Pancreas (tissue), 10 donors: ENCODE measurements at places on chromosomes 3 and 15.

- H3K36me3 ChIP-seq = no peaks in the 10 kb centered on the region
- no peaks in the 10 kb centered on the region for H3K27me3 ChIP-seq
- no peak overlapping the region for H3K4me3 ChIP-seq
- no peak for DNase-seq
These were observed 224.4 kb downstream of the CADM2 start for GRCh38 chr3:85182975-85183752.

DNA sequence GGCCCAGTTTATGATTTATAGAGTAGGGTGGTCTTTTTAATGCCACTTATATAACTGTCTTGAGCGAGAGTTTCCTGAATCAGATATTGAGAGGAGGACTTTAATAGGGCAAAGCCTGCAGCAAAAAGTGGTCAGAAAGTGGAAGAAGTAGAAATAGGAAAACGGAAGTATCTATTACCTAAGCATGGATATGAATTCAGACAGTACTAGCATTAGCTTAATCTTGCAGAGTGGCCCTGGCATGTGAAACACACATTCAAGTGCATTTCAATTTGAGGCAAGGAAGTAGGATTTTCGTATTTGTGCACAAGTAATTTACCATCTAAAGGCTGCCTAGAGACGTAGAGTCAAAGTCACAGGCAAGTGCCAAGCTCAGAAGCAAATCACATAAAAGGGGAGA lies 622.3 kb downstream of the DIPK2A start:
- no peak overlapping the region for H3K4me3 ChIP-seq
- no peak overlapping the region for H3K27ac ChIP-seq
- no peaks in the 10 kb centered on the region for H3K27me3 ChIP-seq
- DNase-seq = no peak
- H3K4me1 ChIP-seq = no peaks in the 10 kb centered on the region

DNA sequence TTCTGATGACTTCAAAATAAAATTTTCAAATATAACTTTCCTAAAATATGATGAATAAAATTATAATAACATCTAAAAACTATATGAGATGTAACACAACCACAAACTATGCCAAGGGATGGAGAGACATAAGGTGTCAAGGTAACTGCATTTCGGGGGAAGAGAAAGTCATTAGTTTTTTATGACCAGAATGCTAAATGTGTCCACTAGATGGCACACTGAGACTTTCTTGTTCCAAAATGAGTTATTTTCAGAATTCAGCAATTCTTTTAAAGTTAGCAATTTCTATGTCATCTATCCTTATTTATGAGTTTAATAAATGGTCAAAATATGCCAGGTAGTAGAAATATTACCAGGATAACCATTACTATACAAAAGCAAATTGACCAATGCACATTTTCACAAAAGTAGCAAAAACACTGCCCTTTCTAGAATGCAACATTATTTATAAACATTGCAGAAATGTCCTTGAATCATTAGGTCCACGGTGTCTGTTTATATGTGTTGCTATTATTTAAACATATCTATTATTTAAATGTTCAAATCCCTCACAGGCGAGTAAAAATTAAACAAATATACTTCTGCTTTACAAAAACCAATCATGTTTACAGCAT lies 374.2 kb downstream of the PLCL2 start:
- H3K27ac ChIP-seq = no peak overlapping the region
- no peaks in the 10 kb centered on the region for H3K27me3 ChIP-seq
- no peak overlapping the region for H3K4me3 ChIP-seq
- no peaks in the 10 kb centered on the region for H3K36me3 ChIP-seq

- no peak overlapping the region for H3K4me3 ChIP-seq
- DNase-seq = no peak
- H3K27ac ChIP-seq = no peak overlapping the region
These were observed 44.4 kb downstream of the BTD start for GRCh38 chr3:15645740-15646501.

GRCh38 chr15:38085931-38086568 lies 151.6 kb downstream of the TMCO5A start:
- no peak overlapping the region for H3K27ac ChIP-seq
- no peaks in the 10 kb centered on the region for H3K4me1 ChIP-seq
- H3K4me3 ChIP-seq = no peak overlapping the region
- H3K36me3 ChIP-seq = no peaks in the 10 kb centered on the region
- H3K27me3 ChIP-seq = no peaks in the 10 kb centered on the region

GRCh38 chr3:14154276-14154675 lies 24.1 kb downstream of the XPC start:
- H3K27me3 ChIP-seq = no peaks in the 10 kb centered on the region
- peaks cover 6% of the 10 kb centered on the region for H3K36me3 ChIP-seq
- H3K4me1 ChIP-seq = no peaks in the 10 kb centered on the region
- H3K27ac ChIP-seq = no peak overlapping the region

DNA sequence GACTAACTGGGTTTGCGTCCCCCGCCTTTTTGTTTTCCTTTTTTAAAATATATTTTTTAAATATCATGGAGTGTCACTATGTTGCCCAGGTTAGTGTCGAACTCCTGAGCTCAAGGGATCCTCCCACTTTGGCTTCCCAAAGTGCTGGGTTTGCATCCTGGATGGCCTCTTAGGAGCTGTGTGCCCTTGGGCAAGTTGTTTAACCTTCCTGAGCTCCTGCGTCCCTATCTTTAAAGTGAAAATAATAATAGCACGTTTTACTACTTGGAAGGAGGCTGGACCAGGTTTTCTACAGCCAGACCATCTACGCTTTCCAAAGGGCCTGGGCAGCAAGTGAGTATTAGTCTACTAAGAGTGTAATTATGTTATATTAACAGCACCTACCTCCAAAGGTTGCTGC lies 44.2 kb upstream of the RNU6-1 start:
- H3K27ac ChIP-seq = no peak overlapping the region
- H3K36me3 ChIP-seq = no peaks in the 10 kb centered on the region
- no peaks in the 10 kb centered on the region for H3K27me3 ChIP-seq

GRCh38 chr3:49661281-49661680 lies 12.9 kb upstream of the APEH start:
- DNase-seq = no peak
- H3K4me3 ChIP-seq = no peak overlapping the region
- no peaks in the 10 kb centered on the region for H3K27me3 ChIP-seq
- no peaks in the 10 kb centered on the region for H3K36me3 ChIP-seq

GRCh38 chr15:75671730-75672602 lies 24.3 kb downstream of the SNX33 start:
- peaks cover 10% of the 10 kb centered on the region for H3K4me1 ChIP-seq
- H3K36me3 ChIP-seq = no peaks in the 10 kb centered on the region
- H3K27ac ChIP-seq = peak overlapping the region; percentile 63

- no peaks in the 10 kb centered on the region for H3K36me3 ChIP-seq
- peak overlapping the region; percentile 52 for H3K27ac ChIP-seq
- H3K4me1 ChIP-seq = no peaks in the 10 kb centered on the region
- no peak overlapping the region for H3K4me3 ChIP-seq
- no peaks in the 10 kb centered on the region for H3K27me3 ChIP-seq
These were observed 11.4 kb downstream of the GPR87 start for GRCh38 chr3:151305060-151305774.

DNA sequence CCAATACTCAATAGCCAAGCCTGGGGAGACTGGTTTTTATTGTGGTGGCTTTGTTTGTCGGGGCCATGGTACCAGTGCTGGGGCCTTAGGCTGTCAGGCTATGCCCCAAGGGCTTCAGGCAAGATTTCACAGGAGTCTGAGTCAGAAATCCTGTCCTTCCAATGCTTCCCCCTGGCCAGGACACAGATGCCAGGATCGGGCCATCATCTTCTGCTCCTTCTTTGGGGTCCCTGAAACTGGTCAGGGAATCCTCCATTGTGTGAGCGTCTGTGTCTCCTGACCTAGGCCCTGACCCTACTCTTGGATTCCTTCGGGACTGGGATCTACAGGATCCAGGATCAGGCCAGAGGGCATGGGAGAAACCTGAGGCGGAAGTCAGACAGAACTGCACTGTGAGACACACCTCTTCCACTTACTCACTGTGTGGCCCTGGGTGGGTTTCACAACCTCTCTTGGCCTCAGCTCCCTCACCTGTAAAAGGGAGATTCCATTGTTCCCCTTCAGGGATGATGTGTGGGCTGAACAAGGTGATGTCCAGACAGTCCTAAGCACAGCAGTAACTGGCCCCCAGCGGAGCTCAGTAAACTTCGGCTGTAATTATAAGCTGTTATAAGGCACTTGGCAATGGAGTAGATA lies 292.7 kb downstream of the UACA start:
- DNase-seq = no peak
- no peaks in the 10 kb centered on the region for H3K27me3 ChIP-seq
- H3K36me3 ChIP-seq = no peaks in the 10 kb centered on the region
- no peaks in the 10 kb centered on the region for H3K4me1 ChIP-seq
- no peak overlapping the region for H3K4me3 ChIP-seq
- H3K27ac ChIP-seq = no peak overlapping the region

GRCh38 chr15:25640381-25640780 lies 201.6 kb upstream of the UBE3A start:
- H3K4me3 ChIP-seq = no peak overlapping the region
- DNase-seq = no peak
- no peaks in the 10 kb centered on the region for H3K27me3 ChIP-seq
- H3K4me1 ChIP-seq = no peaks in the 10 kb centered on the region
- no peaks in the 10 kb centered on the region for H3K36me3 ChIP-seq

DNA sequence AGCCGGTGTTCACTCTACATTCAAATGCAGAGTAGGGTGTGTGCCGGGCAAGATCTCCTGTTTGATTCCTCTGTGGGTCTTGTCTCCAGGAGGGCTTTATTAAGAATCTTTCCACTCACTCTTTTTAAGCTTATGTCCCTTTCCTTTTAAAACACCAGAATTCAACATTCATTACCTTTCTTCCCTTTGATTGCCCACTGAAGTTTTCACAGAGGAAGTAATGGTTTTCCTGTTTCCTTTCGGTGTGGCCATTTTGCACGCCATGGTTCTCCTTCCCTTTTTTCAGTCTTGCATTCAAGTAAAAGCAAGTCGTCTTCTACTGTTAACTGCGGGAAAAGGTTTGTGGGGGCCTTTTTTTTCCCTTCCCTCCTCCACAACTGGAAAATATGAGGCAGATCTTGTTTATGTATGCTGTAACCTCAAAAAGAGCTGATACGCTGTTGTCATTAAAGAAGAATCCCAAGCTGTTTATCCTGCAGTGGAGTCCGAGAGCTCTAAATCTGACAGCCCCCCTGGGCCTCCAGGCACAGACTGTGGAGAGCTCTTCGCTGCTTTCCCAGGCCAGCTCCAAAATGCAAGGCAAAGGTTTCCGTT lies 40.5 kb downstream of the FILIP1L start:
- H3K4me3 ChIP-seq = no peak overlapping the region
- DNase-seq = no peak
- H3K36me3 ChIP-seq = no peaks in the 10 kb centered on the region
- H3K27me3 ChIP-seq = no peaks in the 10 kb centered on the region
- no peak overlapping the region for H3K27ac ChIP-seq

DNA sequence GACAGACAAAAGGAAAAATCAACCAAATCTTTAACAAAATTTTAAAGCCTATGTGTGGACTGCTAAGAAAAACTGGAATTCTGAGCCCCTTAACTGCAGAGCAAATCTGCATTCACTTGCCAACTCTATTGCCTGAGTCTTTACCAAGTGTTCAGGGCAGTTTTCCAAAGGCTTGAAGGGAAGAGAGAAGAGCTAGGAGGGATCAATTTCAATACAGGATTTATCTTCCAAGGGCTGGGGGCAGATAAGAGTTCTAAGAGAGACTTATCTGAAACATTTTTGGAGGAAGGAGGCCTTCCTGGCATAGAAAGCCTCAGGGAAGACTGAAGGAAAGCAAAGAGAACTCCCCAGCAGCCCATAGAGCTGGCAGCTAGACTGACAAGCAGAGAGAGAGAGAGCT lies 31.4 kb upstream of the LSAMP start:
- H3K27ac ChIP-seq = no peak overlapping the region
- H3K4me1 ChIP-seq = no peaks in the 10 kb centered on the region
- no peaks in the 10 kb centered on the region for H3K27me3 ChIP-seq
- no peak for DNase-seq
- no peak overlapping the region for H3K4me3 ChIP-seq

DNA sequence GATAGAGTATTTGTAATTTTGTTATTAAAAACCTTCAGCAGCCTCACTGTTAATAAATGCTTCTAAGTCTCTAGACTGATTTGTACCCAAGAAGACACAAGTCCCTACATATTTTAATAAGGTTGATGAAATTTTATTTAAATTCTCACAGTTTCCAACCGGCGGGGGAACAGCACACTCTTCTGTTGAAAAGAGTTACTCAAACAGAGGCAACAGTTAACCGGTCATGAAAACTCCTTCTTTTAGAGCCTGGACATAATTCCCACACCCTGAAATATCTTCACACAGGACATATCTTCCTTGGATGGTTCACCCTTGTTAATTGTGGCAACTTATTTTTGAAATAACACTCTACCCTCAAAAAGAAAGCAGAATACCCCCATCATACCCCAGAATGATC lies 278.8 kb downstream of the FOXP1 start:
- peak overlapping the region; percentile 71 for H3K27ac ChIP-seq
- H3K4me3 ChIP-seq = no peak overlapping the region
- DNase-seq = no peak
- peaks cover 22% of the 10 kb centered on the region for H3K4me1 ChIP-seq

GRCh38 chr15:69627548-69628158 lies 175.0 kb downstream of the RPLP1 start:
- no peak for DNase-seq
- no peaks in the 10 kb centered on the region for H3K36me3 ChIP-seq
- H3K27ac ChIP-seq = no peak overlapping the region
- no peak overlapping the region for H3K4me3 ChIP-seq

GRCh38 chr3:133874761-133875438 lies 20.8 kb downstream of the RAB6B start:
- no peaks in the 10 kb centered on the region for H3K27me3 ChIP-seq
- no peak overlapping the region for H3K27ac ChIP-seq
- H3K36me3 ChIP-seq = no peaks in the 10 kb centered on the region

DNA sequence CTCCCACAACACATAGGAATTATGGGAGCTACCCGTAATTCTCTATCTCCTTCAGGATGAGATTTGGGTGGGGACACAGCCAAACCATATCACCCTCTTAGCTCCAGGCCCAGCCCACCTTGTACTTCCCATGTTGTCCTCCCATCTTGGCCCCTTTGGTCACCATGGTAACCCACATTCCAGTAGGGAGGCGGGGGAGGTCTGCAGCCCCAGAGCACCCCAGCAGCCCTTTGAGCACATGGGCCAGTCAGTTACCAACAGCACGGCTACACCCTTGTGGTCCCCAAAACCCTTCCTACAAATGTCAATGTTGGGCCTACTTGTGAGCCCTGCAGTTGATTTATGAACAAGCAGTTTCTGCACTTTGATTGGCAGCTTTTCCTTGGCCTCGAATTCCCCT lies 84.5 kb downstream of the LRRK1 start:
- no peak for DNase-seq
- no peaks in the 10 kb centered on the region for H3K36me3 ChIP-seq
- H3K27ac ChIP-seq = no peak overlapping the region
- no peaks in the 10 kb centered on the region for H3K27me3 ChIP-seq
- no peak overlapping the region for H3K4me3 ChIP-seq
- H3K4me1 ChIP-seq = peaks cover 7% of the 10 kb centered on the region

- no peak overlapping the region for H3K4me3 ChIP-seq
- H3K27ac ChIP-seq = no peak overlapping the region
- peaks cover 14% of the 10 kb centered on the region for H3K4me1 ChIP-seq
These were observed 28.1 kb downstream of the SNX33 start for GRCh38 chr15:75675579-75676404.

- no peak overlapping the region for H3K27ac ChIP-seq
- H3K4me1 ChIP-seq = no peaks in the 10 kb centered on the region
- H3K36me3 ChIP-seq = no peaks in the 10 kb centered on the region
These were observed 125.7 kb upstream of the ZBED2 start for GRCh38 chr3:111720681-111721380.

- H3K27ac ChIP-seq = no peak overlapping the region
- H3K27me3 ChIP-seq = no peaks in the 10 kb centered on the region
- no peak overlapping the region for H3K4me3 ChIP-seq
- H3K4me1 ChIP-seq = peaks cover 28% of the 10 kb centered on the region
- DNase-seq = peak; percentile 91
- H3K36me3 ChIP-seq = no peaks in the 10 kb centered on the region
These were observed 7.6 kb downstream of the PFKFB4 start for GRCh38 chr3:48548729-48549705.
